Ecto neural progenitor cell (in vitro differentiated cells): ENCODE measurements at places on chromosomes 2 and 18.

DNA sequence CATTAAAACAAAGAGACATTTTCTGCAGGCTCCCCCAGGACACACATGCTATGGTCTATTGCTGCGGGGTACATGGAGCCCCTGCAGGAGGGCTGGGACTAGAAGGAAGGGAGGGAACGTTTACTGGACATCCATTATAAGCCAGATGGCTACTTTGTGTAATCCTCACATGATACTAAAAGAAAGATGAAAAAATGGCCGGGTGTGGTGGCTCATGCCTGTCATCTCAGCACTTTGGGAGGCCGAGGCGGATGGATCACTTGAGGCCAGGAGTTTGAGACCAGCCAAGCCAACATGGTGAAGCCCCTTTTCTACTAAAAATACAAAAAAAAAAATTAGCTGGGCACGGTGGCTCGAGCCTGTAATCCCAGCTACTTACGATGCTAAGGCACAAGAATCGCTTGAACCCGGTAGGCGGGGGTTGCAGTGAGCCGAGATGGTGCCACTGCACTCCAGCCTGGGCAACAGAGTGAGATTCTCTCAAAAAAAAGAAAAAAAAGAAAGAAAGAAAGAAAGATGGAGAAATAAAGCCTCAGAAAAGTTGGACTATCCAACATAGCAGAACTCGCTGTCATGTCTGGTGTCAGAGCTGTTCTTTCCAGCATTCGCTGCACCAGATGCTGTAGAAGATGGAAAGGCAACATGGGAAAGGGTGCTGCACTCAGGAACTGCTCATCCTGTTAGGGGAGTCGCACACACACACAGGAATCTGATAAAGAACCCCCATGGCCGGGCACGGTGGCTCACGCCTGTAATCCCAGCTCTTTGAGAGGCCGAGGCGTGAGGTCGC is 7.8 kb upstream of the MYCN start:
- DNase-seq = no peak

DNA sequence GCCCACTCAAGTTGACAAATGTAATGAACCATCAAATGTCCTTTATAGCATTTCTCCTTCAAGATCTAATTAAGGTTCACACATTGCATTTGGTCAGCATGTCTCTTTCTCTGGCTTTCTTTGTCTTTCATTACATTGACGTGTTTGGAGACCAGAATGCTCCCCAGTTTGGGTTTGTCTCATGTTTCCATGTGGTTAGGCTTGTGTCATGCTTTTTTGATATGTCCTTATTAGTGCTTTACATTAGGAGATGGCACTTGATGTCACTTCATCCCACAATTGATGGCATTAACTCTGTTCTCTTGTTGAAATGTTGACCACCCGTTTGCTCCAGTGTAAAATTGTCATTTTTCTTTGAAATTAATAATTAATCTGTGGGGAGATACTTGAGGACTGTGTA is 165.8 kb downstream of the AKAIN1 start:
- DNase-seq = no peak

DNA sequence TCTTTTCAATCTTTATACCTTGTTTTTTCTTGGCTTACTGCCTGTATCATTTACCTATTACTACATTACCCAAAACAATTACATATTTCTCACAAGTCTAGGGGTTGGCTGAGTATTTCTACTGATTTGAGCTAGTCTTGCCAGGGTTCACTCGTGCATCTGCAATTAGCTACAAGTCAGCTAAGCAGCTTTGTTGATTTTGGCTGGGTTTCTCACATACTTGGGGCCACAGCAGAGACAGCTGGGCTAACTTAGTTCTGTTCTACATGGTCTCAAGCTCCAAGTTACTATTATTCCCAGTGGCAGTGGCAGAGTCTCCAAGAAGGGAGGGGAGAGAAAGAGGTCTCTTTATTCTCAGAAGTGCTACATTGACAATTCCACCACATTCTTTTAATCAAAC is 54.7 kb upstream of the SP5 start:
- DNase-seq = no peak

- DNase-seq = no peak
Observed at GRCh38 chr2:28437149-28437835, 44.6 kb downstream of the FOSL2 start.

- peak; percentile 52 for DNase-seq
Observed at GRCh38 chr2:238771218-238771617, 76.7 kb upstream of the TWIST2 start.

- DNase-seq = no peak
Observed at GRCh38 chr2:84846741-84847142, 34.1 kb downstream of the TRABD2A start.

DNA sequence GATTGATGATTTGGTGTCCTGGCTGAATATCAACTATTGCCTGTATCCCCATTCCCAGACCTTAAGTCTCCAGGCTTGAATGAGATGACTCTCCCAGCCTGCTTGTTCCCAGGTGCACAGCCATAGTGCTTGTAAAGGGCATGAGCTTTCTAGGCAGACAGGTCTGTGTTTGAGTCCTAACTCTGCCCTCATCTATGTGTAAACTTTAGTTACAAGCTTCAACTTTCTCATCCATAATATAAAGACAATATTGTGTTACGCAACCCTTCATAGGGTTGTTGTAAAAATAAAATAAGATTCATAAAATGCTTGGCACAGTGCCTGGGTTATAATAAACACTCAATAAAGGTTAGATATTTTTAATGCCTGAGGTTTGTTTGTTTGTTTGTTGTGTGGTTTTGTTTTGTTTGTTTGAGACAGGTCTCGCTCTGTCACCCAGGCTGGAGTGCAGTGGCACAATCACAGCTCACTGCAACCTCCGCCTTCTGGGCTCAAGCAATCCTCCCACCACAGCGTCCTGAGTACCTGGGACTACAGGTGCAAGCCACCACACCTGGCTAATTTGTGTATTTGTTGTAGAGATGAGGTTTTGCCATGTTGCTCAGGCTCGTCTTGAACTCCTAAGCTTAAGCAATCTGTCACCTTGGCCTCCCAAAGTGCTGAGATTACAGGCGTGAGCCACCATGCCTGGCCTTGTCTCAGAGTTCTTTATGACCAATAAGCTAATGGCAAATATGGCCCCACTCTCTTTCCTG is 89.4 kb upstream of the MAPRE2 start:
- DNase-seq = no peak

GRCh38 chr2:185628985-185629384 is 109.6 kb upstream of the FSIP2 start:
- peak; percentile 49 for DNase-seq

DNA sequence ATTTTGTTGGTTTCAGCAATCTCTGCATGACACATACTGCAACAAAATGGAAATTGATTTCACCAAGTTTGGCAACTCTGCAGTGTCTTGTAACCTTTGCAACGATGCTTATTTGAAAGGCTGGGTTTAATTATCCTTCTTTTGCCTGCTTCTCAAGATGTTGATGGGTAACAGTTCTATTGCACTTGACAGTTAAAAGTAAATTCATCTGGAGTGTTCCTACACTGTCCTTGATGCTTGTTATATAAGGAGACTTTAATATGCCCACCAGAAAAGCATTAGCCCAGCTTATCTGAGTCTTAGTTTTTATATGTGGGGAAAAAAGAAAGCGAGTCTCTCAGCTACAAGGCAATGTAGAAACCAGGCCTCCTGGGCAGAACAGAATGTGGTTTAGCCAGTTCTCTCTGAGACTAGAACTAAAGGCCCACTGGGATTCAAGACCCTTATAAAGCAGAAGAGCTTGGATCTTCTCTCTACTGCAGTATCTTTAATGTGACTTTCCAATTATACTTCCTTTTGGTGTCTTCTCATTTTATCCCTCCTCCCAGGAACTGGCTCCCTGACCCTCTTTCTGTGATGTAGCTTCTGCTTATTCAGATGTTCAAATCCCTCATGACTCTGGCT is 106.8 kb upstream of the LYPD6 start:
- DNase-seq = no peak

DNA sequence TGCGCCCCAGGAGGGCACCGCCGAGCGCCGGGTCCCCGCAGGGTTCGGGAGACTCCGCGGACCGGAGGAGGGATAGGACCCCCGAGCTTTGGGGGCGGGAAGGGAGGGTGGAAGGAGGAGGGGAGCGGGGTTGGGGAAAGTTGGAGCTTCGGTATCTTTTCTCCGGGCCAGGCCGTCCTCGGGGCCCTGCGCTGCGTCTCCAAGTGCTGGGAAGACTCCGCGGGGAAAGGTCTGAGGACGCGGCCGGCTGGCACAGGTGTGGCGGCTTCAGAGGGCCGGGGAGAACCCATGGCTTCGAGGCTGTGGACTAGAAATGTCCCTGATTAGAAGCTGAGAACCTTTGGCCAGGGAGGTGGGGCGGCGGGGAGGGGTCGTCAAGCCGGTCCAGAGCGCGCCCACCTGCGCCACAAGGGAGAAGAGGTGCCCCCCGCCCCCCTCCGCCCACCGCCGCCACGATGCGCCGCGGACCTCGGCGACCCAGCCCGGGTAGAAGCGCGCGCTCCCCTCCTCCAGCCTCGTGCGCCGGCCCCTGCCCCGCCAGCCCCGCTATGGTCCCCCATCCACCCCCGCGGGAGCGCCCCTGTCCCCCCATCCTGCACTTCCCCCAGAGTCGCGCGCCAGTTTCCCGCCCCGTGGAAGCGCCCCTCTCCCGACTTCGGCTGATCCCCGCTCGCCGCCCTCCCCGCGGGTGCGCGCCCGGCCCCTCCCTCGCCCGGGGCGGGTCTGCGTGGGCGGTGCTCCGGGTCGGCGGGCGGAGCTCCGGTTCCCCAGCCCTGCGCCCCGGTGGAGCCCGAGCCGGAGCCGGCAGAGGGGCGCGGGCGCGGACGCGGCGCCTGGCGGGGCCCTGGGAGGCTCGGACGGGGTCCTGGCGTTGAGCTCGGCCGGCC is at the start of gene SNTG2:
SNTG2 (plus strand) TSS at position 770 of the 887 bp plus-strand sequence. CDS start 148 bp downstream, outside the sequence.
- peak; percentile 77 for DNase-seq

DNA sequence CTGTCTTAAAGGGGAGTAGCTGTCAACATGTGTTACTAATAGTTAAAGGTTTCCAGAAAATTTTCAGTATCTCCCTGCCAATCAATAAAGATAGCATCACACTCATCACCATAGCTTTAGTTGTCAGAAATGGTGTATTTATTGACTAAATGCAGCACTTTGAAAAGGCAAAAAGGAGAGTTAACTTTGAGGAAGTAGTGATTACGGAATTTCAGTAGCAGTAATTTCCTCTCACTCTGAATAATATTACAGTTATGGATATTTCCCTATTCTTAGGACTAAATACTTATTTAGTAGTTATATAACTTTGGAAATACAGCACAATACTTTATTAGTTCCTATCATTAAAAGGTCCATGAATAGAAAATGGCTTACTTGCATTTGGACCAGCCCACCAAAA is 250.5 kb downstream of the CAMKMT start:
- DNase-seq = no peak

DNA sequence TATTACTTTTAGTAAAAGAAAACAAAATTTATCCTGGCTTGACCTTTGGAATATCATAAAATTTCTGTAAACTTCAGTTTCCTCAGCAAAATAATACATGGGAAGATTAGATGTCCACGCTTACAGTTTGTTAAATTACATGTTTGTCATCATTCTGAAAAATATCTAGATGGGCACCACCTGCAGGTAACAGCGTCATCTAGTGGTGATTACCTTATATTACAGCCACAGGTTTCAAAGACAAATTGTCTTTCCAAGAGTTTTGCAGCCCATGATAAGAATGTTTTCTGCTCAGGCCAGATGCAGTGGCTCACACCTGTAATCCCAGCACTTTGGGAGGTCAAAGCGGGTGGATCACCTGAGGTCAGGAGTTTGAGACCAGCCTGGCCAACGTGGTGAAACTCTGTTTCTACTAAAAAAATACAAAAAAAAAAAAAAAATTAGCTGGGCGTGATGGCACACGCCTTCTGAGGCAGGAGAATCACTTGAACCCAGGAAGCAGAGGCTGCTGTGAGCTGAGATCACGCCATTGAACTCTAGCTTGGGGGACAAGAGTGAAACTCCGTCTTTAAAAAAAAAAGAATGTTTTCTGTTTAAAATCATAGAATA is 96.3 kb upstream of the RASGRP3 start:
- DNase-seq = no peak

- DNase-seq = no peak
Observed at GRCh38 chr2:212915121-212915782, 236.2 kb downstream of the IKZF2 start.

DNA sequence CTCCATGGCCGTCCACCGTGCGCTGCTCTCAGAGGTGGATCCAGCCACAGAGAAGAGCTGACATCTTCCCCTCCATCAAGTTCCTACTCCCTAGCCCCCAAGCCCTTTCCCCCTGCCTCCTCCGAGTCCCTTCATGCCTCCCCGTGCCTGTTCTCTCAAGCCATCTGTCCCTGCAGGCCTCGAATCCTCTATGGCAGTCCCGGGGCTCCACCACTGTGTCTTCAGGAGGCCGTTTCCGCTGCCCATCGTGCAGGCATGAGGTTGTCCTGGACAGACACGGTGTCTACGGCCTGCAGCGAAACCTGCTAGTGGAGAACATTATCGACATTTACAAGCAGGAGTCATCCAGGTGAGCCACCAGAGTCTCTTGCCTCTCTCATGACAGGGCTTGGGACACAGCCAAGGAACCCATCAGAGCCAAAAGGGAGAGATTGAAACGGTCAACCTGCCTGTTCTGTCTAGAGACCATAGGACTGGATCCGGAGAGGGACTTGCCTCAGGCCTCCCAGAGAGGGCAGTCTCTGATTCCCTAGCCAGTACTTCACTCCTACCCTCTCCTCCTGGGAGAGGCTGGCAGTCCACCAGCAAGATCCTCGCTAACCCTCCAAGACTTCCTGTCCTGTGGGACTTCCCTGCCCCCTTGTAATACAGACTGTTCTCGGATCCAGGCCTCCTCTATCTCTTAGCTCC is 9.7 kb downstream of the UCN start:
- DNase-seq = no peak

GRCh38 chr2:200306196-200306930 is at the start of gene SPATS2L:
SPATS2L (plus strand) TSS chr2:200306693; CDS start chr2:200389245, 82,552 bp downstream.
- DNase-seq = peak; percentile 78

- DNase-seq = no peak
Observed at GRCh38 chr2:236991874-236992273, 93.8 kb upstream of the COPS8 start.

DNA sequence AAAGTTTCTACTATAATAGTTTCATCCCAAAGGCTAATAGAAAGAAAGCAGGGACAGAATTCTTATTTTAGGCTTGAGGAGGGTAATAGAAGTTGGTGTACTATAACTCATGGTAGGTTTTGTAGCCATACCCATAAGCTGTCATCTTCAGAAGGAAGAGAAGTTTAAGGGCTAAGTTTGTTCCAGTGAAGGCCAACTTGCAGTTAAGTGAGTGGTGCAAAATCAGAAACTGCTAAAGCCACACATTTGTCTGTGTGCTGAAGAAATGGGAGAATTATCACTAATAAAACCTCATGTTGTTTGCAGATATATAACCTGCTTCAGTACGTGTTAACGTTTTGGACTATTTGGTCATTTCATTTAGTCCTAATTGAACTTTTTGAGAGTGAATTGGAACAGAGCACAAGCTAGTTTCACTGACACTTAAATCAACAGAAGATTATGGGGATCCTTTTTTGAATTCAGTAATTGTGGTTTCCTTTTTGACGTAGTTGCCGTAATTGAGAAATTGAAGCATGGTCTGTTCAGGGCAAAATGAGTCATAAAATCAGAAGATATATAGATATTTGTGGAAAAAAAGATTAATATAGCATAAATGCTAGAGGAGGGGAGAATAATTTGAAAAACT is 69.1 kb downstream of the PHLPP1 start:
- no peak for DNase-seq

- peak; percentile 64 for DNase-seq
Observed at GRCh38 chr2:224038049-224038829, 847 bp downstream of the SERPINE2 start.
